Activated naive CD8-positive, alpha-beta T cell treated with anti-CD3 and anti-CD28 coated beads, Interleukin-2, amount 10 ng/mL, durations not matched to agents 7 days and 5 days (primary cell): ENCODE measurements at places on chromosomes 6 and 20. TPM values are rescaled to one million over a fixed set of nuclear protein-coding genes. Genes with fewer than 3 reads are reported as not detected.

LY6G5C gene
- 4.6 TPM for total RNA-seq

SMPDL3A gene
- 0.17 TPM for total RNA-seq

- H3K27ac ChIP-seq, result no peak overlapping the region
- DNase-seq, result no peak
- no peaks in the 10 kb centered on the region for H3K27me3 ChIP-seq
- H3K36me3 ChIP-seq, result no peaks in the 10 kb centered on the region
These were observed 62.2 kb upstream of the IMPG1 start for GRCh38 chr6:76134651-76135050.

GRCh38 chr20:46937533-46938226 is 43.0 kb downstream of the EYA2 start:
- peaks cover 9% of the 10 kb centered on the region for H3K27me3 ChIP-seq
- DNase-seq, result no peak
- no peaks in the 10 kb centered on the region for H3K36me3 ChIP-seq
- H3K27ac ChIP-seq, result no peak overlapping the region
- no peak overlapping the region for H3K4me3 ChIP-seq
- H3K4me1 ChIP-seq, result no peaks in the 10 kb centered on the region

DNA sequence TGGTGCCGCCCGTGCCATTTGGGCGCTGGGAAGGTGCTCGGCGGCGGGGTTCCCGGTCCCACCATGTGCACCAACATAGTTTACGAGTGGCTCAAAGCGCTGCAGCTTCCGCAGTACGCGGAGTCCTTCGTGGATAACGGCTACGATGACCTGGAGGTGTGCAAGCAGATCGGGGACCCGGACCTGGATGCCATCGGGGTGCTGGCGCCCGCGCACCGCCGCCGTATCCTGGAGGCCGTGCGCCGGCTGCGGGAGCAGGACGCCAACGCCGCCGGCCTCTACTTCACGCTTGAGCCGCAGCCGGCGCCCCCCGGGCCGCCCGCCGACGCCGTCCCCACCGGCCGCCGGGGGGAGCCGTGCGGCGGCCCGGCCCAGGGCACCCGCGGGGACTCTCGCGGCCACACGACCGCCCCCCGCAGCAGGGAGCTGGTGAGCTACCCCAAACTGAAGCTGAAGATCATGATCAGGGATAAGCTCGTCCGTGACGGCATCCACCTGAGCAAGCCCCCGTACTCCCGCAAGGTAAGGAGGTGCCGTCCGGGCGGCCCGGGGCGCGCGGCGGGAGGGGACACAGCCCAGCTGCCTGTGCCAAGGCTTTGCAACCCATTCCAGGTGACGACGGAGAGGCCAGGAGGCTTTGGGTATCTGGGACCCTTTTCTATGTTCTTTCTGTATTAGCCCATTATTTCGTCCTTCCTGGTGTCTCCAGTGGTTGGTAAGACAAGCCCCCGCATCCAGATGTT is 547 bp downstream of the SAMD5 start:
- H3K27me3 ChIP-seq, result peaks cover 59% of the 10 kb centered on the region
- no peaks in the 10 kb centered on the region for H3K36me3 ChIP-seq
- H3K27ac ChIP-seq, result no peak overlapping the region
- peak; percentile 28 for DNase-seq

- H3K4me3 ChIP-seq, result no peak overlapping the region
- H3K36me3 ChIP-seq, result peaks cover 3% of the 10 kb centered on the region
- no peak overlapping the region for H3K27ac ChIP-seq
- DNase-seq, result no peak
- H3K27me3 ChIP-seq, result no peaks in the 10 kb centered on the region
- H3K4me1 ChIP-seq, result peaks cover 55% of the 10 kb centered on the region
These were observed 1.4 kb downstream of the NCR2 start for GRCh38 chr6:41336824-41337223.

TDRD6 gene
- not detected for total RNA-seq

KCNK15 gene
- not detected for total RNA-seq

DNA sequence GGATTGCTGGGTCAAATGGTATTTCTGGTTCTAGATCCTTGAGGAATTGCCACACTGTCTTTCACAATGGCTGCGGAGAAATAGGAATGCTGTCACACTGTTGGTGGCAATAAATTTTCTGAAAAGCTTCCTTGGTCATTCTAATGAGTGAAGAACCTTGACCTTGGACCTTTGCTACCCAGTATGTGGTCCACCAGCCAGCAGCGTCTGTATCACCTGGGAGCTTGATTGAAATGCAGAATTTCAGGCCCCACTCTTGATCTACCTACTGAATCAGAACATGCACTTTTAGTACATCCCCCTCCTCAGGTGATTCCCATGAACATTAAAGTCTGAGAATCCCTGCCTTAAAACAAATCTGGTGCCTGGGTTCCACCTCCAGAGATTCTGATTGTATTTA is 27.5 kb upstream of the GLP1R start:
- no peaks in the 10 kb centered on the region for H3K4me1 ChIP-seq

TINAG gene
- total RNA-seq, result not detected

GRCh38 chr6:67640484-67640883 is 994.6 kb upstream of the ADGRB3 start:
- no peaks in the 10 kb centered on the region for H3K4me1 ChIP-seq
- no peak overlapping the region for H3K27ac ChIP-seq
- no peaks in the 10 kb centered on the region for H3K27me3 ChIP-seq
- no peaks in the 10 kb centered on the region for H3K36me3 ChIP-seq

C6orf58 gene
- not detected for total RNA-seq

DNA sequence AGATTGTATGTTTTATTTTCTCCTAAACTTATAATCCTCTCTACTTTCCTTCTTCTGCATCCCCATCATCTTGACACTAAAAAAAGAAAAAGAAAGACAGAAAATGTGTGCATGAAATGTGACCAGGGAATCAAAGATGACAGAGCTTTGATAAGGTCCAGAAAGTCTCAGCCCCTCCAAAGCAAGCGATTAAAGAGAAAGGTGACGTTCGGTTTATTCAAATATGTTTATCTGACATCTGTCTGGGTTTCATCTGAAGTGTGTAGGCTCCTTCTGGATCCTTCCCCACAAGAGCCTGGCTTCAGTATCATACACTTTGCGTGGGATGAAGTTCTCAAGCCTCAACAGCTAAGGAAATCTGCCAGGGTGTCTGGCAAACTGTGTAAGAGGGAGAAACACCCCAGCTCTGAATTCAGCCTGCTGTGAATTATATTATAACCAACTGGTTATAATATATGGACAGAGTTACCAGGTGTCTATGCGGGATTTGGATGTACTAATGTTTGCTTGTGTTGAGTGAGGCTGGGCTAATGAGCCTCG is 263.0 kb downstream of the ZNF217 start:
- no peak for DNase-seq
- H3K27ac ChIP-seq, result no peak overlapping the region
- no peaks in the 10 kb centered on the region for H3K27me3 ChIP-seq
- no peak overlapping the region for H3K4me3 ChIP-seq
- H3K4me1 ChIP-seq, result peaks cover 3% of the 10 kb centered on the region
- no peaks in the 10 kb centered on the region for H3K36me3 ChIP-seq

DNA sequence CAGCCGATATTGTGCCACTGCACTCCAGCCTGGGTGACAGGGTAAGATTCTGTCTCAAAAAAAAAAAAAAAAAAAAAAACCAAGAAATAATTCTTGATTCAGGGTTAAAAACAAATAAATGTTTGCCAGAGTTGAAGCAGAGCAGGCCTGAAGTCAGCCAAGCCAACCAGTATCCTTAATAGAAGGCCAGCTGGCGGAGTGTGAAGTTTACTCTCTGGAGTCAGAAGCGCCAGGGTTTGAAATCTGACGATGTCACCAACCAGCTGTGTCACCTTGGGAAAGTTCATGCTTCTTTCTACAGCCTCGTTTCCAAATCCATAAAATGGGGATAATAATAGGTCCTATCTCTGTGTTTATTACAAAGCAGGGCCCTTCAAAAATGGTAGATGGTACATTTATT is 73.0 kb upstream of the ENPP5 start:
- no peak overlapping the region for H3K27ac ChIP-seq
- peaks cover 11% of the 10 kb centered on the region for H3K27me3 ChIP-seq
- H3K4me1 ChIP-seq, result peaks cover 3% of the 10 kb centered on the region
- H3K4me3 ChIP-seq, result no peak overlapping the region

GRCh38 chr20:60209048-60209447 is 250.8 kb downstream of the CDH26 start:
- peaks cover 11% of the 10 kb centered on the region for H3K27me3 ChIP-seq
- no peak overlapping the region for H3K27ac ChIP-seq
- no peaks in the 10 kb centered on the region for H3K4me1 ChIP-seq
- no peak for DNase-seq
- H3K36me3 ChIP-seq, result no peaks in the 10 kb centered on the region

- H3K36me3 ChIP-seq, result no peaks in the 10 kb centered on the region
- H3K27me3 ChIP-seq, result peaks cover 6% of the 10 kb centered on the region
- H3K27ac ChIP-seq, result no peak overlapping the region
- H3K4me3 ChIP-seq, result no peak overlapping the region
- H3K4me1 ChIP-seq, result peaks cover 4% of the 10 kb centered on the region
These were observed 12.2 kb upstream of the TRPC4AP start for GRCh38 chr20:35104685-35105295.

- H3K27me3 ChIP-seq, result no peaks in the 10 kb centered on the region
- H3K27ac ChIP-seq, result no peak overlapping the region
- DNase-seq, result no peak
- no peak overlapping the region for H3K4me3 ChIP-seq
These were observed 360.1 kb downstream of the PLCB1 start for GRCh38 chr20:8492173-8492572.

ATP9A gene
- total RNA-seq, result 1.3 TPM

GRCh38 chr6:148401571-148401970 is 58.9 kb downstream of the SASH1 start:
- no peak for DNase-seq
- H3K27ac ChIP-seq, result no peak overlapping the region
- peaks cover 5% of the 10 kb centered on the region for H3K27me3 ChIP-seq
- H3K4me3 ChIP-seq, result no peak overlapping the region
- H3K4me1 ChIP-seq, result no peaks in the 10 kb centered on the region
- H3K36me3 ChIP-seq, result no peaks in the 10 kb centered on the region

GRCh38 chr20:5557123-5557522 is 193.1 kb upstream of the SHLD1 start:
- H3K4me3 ChIP-seq, result no peak overlapping the region
- no peak overlapping the region for H3K27ac ChIP-seq
- H3K36me3 ChIP-seq, result peaks cover 11% of the 10 kb centered on the region
- H3K27me3 ChIP-seq, result no peaks in the 10 kb centered on the region

DNA sequence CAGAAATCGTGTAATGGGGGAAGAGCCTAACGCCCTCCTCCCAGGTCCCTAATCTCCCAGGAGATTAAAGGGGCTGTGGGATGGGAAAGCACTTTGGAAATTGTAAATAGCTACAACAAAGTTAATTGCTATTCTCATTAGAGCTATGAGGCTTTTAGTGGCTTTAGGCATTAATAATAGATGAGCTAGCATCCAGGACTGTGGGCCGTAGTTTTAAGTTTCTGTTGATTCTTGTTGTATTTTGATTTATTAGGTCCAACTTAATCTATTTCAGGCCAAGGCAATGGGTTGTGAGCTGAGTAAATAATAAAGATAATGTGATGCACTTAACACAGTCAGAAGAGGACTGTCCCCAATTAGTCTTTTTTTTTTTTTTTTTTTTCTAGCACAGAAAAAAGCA is 67.7 kb downstream of the ANKRD6 start:
- DNase-seq, result no peak
- no peaks in the 10 kb centered on the region for H3K4me1 ChIP-seq
- no peak overlapping the region for H3K4me3 ChIP-seq

TMEM244 gene
- total RNA-seq, result 1.0 TPM

DNA sequence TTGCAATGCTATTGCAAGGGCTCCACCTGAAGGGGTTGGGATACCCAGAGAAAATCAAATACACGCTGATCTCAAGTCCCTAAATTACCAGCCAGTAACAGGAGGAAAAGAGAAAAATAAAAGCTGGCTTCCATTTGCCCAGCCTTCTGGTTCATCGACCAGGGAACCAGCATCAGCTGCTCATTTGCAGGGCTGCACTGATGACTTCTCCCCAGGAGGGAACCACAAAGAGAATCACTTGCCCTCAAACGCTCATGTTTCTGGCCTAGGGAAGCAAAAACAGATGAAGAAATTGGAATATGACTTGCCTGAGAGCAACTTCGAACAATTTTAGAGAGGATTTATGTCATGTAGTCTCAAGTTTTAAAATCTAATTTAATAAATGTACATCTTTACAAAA is 119.7 kb downstream of the SH3BGRL2 start:
- no peak for DNase-seq
- H3K4me1 ChIP-seq, result no peaks in the 10 kb centered on the region
- H3K27me3 ChIP-seq, result peaks cover 22% of the 10 kb centered on the region
- no peaks in the 10 kb centered on the region for H3K36me3 ChIP-seq
- H3K4me3 ChIP-seq, result no peak overlapping the region
- H3K27ac ChIP-seq, result no peak overlapping the region

DNA sequence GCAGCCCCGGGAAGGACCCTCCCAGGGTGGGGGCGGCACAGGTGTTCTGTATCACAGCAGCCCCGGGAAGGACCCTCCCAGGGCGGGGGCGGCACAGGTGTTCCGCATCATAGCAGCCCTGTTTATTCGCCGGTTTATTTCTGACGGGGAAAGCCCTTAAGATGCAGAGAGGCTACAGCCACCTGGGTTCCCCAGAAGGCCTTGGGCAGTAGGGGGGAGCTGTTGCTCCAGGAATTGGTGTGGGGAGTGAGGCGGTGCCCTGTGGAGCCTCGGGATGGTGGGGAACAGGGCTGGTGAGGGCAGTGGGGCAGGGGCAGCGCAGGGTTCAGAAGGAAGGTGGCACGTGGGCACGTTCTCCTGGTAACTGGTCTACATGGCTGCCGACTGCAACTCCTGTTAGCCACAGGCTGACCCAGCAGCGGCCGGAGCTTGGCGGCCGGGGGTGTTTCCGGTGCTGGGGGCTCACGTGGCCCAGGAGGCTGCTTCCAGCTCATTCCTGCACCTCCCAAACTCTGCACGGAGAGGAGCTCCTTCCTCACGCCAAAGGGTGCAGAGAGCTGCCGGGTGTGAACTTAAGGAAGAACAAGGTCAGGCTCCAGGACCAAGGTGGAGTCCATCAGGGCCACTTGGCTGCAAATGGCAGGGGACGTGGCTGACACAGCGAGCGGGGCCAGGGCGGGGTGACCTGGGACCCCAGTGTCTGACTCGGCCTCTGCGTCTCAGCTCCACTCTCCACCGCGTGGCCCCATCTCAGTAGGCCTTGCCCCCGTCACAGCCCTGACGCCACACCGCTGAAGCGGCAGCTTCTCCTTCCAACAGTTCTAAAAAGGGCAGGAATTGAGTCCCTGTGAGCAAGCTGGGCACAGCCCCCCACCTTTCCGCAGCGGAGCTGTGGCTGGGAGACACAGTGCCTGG is 13.2 kb downstream of the SLCO4A1 start:
- peaks cover 24% of the 10 kb centered on the region for H3K4me1 ChIP-seq
- peaks cover 8% of the 10 kb centered on the region for H3K36me3 ChIP-seq
- H3K27me3 ChIP-seq, result no peaks in the 10 kb centered on the region

DNA sequence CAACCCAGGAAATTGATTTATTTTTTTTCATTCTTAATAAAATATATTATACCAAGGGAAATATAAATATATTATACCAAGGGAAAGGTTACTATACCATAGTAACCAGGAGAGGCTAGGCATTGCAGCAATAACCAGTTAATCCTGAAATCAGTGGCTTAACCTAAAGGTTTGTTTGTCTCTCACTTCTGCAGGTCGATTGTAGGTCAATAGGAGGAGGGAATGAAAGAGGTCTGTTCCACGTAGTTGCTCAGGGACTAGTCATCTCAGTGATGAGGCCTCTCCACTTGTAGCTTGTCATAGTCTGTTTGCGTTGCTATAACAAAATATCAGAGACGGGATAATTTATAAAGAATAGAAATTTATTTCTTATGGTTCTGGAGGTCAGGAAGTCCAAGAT is 168.0 kb downstream of the GJA1 start:
- no peak overlapping the region for H3K4me3 ChIP-seq
- no peaks in the 10 kb centered on the region for H3K36me3 ChIP-seq
- H3K4me1 ChIP-seq, result no peaks in the 10 kb centered on the region
- H3K27ac ChIP-seq, result no peak overlapping the region
